PC-9 (cell line): ENCODE measurements at places on chromosomes 3 and 15. TPM values are rescaled to one million over a fixed set of nuclear protein-coding genes. Genes with fewer than 3 reads are reported as not detected.

Gene SCG3
- not detected in 2 replicates for total RNA-seq

Gene TRIM42
- total RNA-seq, result not detected in 2 replicates

Gene CAND2
- total RNA-seq, result 0.30 and 0.37 TPM in 2 replicates

Gene RAD51
- total RNA-seq, result 19.8 and 22.5 TPM in 2 replicates

Gene CA12
- 3.8 and 4.6 TPM in 2 replicates for total RNA-seq

Gene ALDH1A2
- 3.1 and 4.0 TPM in 2 replicates for total RNA-seq

Gene LRRC2
- 0.08 and 0.22 TPM in 2 replicates for total RNA-seq

- no peak for DNase-seq
Measured at GRCh38 chr15:93035092-93035915, 53.7 kb downstream of the RGMA start.

- peak; percentile 72 for DNase-seq
Measured at GRCh38 chr3:57942872-57943283, 65.3 kb upstream of the FLNB start.

GRCh38 chr3:122475316-122475715 lies 39.4 kb downstream of the KPNA1 start:
- no peak for DNase-seq

DNA sequence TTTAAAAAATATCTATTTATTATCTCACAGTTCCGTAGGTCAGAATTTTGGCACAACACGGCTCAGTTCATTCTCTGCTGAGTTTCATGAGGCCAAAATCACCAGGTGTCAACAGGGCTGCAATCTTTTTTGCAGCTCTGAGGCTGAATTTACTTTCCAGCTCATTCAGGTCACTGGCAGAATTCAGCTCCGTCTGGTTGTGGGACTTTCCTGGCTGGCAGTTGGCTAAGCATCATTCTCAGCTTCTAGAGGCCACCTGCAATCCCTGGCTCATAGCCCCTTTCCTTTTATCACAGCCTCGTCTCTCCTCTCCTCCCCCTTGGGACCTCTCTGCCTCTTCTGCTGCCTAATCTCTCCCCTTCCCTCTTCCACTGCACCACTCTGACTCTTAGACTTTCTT lies 174.0 kb upstream of the WNT5A start:
- no peak for DNase-seq

DNA sequence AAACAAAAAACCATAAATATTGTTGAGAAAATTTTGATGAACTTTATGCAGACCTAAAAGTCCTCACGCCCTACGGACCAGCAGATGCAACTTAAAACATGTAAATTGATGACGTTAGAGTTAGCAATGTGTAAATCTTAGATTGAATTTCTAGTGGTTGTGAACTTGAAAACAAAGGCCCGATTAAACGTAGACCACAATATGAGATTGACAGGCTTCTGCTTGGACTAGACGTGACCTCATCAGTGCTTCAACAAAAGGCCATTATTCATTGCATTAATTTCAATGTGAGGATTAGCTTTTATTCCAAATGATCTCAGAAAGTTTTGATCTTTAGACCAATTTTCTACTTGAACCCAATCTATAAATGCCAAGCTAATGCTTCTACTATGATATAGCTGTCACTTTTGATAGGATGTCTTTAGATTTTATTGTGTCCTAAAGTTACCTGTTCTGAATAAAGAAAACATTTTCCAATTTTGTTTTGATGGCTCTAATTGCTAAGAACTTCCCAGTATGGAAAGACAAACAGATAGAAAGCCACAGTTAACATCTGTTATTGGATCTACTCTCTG lies 55.4 kb upstream of the SPPL2A start:
- DNase-seq, result no peak

DNA sequence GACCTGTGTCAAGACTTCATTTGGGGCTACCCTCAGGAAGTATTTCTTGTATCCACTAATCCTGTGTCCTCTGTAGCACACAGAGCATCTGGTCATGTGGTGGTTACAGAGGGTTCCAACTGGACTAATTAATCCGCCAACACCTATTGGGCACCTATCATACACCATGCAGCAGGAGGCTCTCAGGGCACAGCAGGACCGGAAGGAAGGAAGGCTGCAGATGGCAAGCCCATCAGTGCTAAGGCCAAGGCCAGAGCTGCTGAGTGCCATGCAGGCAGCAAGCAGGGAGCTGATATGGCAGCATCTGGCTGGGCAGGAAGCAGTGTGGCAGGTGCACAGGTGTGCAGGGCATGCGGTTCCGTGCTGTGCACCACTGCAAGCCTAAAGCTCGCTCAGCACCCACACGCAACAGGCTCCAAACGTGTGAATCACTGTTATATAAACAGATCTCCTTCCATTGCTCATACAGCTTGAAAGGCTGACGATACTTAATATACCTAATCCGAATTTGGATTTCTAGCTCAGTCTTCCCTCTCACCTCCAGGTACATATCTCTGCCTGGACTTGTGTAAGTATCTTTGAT lies 64.4 kb upstream of the SNRPA1 start:
- DNase-seq, result no peak

- no peak for DNase-seq
Measured at GRCh38 chr3:21919383-21919782, 168.4 kb upstream of the ZNF385D start.

DNA sequence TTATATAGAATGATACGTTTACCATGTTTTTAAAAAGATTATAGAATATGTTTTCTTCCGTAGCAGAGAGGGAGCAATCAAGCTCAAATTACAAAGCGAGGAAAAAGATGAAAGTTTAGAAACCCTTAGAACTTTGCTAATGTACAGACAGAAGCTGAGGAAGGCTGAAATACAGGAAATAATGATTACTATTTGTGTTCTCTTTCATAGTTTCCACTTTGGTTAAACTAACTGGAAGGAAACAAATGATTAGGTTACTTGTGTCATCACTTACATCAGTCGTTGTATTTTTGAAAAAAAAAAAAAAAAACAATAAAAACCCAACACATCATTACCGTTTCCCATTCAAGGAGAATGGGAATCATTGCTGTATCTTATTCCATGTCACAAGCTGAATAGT lies 337.8 kb upstream of the CBLB start:
- no peak for DNase-seq
